ENCODE measurements at places on chromosomes 11 and 22.

DNA sequence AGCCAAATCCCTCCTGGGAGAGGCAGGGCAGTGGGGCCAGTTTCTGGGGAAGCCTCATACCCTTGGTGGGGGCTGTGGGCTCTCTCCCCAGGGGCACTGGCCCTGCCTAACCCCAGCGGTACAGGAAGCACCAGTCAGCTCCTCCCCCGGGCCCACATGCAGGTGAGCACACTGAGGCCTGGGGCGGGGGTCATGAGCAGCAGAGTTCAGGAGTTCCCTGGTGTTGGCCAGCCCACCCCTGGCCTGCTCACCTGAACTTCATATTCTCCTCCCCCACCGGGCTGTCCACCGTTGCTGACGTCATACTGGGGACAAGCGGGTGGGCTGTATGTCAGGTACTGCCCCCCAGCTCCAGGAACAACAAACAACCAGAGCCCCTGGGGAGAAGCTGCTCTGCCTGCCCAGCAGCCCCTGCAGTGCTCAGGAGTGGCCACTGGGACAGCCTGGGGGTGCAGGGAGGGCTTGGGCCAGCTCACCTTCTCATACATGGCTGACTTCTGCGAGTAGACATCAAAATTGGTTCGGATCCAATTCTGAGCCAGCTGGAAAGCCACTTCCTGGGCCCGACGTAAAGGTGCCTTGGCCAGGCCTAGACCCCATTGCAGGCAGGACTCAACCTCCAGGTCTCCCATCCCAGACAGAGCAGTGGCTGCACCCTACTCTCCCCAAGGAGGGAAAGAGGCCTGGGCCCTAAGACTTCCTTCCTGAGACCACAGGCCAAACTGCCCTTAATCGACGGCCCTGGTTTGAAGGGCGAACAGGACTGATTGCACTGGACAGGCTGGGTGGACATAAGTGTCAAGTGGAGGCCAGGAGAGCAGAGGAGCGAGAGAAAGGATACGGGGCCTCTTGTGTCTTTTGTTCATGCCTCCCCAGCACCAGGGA lies 20.8 kb downstream of the TREH start:
- no peak for DNase-seq

DNA sequence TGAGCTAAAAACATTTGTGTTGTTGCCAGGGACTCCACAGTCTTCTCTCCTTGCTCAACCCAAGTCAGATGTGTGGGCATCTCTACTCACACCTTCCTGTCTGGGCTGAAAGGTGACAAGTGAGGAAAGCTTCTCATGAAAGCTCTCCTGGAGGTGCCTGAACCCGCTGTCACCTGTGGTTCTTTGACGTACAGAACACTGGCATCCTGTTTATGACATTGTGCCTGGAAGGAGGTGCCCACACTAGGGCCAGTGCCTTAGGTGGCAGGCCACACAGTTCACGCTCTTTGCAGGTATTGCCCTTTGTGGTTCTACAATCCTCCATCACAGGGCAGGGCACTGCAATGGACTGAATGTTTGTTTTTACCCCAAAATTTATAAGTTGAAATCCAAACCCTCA lies 108.5 kb downstream of the CD44 start:
- DNase-seq = peak; percentile 63

DNA sequence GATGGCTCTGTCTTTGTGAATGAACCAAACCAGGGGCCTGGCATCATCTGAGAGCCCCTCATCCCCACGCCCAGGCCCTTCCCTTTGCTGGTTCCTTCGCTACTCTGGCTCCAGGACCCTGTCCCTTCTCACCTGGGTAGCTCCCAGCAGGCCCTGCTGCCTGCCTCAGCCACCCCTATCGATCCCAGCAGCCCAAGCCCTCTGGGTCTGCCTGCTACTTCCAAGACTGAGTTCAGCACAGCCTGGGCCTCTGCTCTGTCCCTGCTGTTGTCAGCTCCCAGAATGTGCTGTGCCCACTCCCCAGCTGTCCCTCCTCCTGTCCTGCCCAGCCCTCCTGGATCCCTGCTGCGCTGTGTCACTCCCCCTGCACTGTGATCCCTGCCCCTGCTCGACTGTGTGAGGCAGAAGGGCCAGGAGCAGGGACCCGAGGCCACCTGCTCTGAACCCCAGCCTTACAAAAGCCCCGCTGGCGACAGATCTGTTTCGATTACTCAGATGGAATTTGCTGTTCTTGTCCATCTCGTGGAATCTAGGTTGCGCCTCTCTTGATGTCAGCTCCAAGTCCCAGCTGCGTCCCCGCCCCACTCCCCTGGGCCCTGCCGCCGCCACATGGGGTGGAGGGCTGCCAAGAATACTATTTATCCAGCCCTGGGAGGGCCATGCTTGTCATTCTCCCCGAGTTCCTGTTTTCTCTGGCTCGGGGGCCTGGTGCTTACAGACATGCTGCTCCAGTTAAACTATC lies 13.0 kb downstream of the MRPL21 start:
- no peak for DNase-seq

- DNase-seq = no peak
Measured at GRCh38 chr11:121581607-121582006, 128.8 kb upstream of the SORL1-AS1 start.

DNA sequence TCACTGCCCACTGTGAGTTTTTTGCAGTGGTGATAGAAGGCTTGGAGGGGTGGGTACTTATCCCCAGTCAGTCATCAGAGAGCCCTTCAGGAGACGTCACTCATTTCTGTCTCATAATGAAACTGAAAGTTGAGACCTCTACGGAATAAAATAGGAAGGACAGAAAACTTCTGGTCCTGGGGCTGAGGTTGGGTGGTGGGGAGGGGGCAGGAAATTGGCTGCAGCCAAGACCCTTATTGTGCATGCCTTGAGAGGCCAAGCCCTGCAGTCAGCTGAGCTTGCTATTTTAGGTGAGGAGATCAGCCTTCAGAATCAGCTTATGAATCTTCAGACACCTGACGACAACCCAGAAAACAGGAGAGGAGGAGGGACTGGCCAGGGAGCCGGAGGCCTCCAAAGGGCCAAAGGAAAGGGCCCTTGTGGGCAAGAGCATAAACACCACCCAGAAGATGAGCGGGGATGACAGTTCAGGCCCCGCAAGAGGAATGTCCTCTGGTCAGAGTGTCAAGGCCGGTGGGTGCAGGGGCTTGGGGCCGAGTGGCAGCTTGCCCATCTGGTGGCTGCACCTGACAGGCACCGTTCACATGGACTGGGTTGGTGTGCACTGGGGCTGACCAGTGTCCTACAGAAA lies 17.9 kb upstream of the ADA2 start:
- peak; percentile 67 for DNase-seq

DNA sequence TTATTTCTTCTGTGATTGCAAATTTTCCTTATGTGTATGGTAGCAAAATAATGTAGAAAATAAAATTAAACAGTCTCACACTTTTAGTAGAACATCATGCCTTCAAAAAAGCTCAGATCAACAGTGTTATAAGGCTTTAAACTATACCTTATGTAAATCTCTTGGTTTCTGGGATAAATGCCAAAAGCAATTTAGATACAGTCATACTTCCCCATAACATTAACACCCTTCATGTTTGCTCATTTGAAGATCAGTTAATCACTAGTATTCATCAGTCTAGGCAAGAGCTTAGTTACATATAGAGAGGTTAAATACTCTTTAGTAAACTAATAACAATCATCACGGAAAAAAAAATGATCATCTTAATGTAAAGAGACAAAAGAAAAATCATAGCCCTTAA lies 421.8 kb upstream of the ANO3 start:
- no peak for DNase-seq

DNA sequence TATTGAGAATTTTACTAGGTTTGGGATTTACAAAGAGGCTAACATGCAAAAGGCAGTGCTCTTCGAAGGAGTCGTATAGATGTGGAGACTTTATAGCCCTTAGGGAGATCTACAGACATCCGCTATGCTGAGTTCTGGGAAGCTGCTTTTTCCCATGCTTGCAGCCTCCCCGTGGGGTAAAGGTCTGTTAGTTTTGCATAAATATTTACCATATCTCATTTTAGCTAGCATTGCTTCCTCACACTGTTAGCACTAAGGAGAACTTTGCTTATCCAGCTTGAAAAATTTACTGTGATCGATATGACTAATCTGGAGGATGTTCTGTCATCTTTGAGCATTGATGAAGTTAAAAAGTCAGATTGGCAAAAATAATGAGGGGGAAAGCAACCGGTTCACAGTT lies 18.6 kb downstream of the ARHGEF12 start:
- DNase-seq = no peak

DNA sequence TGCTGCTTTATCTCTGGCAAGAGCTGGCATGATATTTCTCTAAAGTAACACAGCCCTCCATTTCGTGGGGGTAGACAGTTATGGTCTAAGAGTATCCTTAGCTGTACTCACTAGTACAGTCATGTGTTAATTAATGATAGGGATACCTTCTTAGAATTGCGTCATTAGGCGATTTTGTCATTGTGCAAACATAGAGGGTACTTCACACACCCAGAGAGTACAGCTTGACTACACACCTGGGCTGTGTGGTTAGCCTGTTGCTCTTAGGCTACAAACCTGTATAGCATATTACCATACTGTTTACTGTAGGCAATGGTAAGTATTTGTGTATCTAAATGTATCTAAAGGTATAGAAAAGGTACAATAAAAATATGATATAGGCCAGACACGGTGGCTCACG lies 17.0 kb downstream of the XRCC6 start:
- no peak for DNase-seq

DNA sequence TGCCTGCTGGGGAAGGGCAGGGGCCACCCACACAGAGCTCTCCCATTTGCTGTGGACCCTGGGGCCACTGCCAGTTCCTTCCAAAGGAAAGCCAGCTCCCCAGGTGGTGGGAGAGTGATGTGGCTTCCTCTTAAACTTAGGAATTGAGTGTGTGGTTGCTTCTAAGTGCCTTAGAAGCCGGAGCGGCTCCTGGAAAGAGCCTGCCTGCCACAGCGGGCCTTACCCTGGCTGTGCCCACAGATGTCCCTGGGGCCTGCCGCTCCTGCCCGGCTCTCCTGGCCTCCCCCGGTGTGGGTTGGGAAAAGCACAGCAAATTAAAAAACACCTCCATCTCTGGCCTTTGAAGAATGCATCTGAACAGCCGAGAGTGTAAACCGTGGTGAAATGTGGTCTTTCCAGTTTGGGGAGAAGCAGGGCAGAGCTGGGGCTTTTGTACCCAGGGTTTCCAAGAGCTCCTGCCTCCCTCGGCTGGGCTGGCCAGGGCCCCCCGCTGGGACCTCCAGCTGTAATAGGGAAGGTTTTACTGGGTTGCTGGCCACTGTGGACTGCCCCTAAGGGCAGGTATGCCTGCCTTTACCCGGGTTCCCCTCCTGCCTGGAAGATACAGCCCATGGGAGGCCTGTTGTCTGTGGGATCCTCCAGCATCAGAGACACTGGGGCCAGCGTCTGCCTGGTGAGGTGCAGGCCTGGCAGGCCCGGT lies 30.2 kb downstream of the LRP5 start:
- DNase-seq = no peak

GRCh38 chr22:49004484-49005399 lies 822.9 kb downstream of the BRD1 start:
- no peak for DNase-seq

DNA sequence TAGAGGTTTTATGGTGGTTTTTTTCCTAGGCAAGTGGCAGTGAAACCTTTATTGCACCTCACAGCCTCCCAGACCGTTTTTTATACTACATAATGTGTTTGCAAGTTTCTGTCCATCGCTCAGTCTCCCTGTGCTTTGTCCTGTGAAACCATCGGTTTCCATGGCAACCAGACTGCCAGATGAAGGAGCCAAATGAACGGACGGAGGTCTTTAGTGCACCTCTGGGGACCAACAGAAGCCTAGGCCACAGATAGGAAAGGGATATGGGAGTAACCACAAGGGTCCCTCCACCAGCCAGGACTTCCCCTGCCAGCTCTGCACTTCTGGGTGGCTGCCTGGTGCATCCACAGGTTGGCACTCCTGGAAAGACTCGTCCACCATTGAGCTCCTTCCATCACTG lies 165.0 kb downstream of the CHST1 start:
- no peak for DNase-seq

GRCh38 chr11:19525714-19526113 lies 186.9 kb upstream of the NAV2 start:
- DNase-seq = no peak

GRCh38 chr11:124835918-124836317 lies 29.3 kb upstream of the ROBO3 start:
- DNase-seq = no peak

GRCh38 chr11:115284773-115285172 lies 219.4 kb downstream of the CADM1 start:
- DNase-seq = no peak

DNA sequence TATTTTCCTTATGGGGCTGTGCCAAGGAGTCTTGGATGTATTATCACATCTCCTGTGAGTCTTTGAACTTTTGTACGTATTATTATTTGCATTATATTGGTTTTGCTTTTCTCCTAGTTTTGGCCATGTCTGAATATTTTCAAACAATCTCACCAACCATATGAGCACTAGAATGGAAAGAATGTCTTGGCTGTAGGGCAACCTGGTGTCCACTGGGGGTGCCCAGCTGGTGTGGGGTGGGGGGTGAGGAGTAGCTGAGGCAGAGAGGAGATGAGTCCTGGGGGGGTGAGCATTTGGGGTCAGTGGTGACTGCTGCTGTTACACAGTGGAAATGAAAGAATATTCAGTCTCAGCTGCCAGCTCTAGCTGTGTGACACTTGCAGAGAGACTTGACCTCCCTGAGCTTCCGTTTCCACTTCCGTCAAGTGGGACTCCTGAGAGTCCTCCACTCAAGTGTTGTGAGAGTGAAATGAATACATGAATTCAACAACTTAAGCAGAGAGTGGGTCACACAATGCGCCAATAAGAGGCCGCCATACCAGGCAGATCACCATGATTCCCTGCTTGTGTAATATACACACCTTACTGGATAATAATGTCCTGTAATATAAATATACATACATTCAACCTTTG lies 12.7 kb upstream of the PVALB start:
- no peak for DNase-seq

GRCh38 chr22:25827415-25827814 lies 85.4 kb downstream of the MYO18B start:
- DNase-seq = no peak

DNA sequence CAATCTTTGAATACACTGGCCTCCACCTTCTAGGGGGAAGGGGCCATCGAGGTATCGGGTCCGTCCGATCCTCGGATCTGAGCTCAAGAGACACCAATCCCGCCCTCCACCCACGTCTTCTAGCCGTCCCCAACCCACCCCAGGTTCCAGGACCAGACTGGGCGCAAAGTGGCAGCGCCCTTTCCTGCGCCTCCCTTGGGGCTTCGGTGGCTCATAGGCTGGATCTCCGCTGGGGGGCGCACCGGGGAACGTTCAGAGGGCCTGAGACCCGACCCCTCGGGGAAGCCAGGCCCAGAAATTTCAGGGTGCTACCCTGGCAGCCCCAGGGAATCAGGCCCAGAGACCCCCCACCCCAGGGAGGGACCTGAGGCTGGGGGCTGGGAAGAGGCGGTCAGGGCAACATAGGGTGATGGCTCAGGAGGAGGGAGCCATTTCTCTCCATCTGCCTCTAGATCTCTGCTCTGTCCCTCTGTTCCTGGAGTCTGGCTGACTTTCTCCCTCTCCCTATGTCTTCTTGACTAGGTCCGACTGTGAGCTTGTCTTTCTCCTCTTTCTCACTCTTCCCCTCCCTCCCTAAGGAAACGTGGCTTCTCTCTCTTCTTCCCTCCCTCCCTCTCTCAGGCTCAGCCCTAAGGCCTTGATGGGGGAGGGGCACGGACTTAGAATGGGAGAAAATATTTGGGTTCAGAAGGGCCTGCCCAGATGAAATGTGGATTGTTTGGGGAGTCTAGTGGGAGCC lies 1.1 kb downstream of the CREB3L1 start:
- DNase-seq = peak; percentile 43
